Activated T-cell treated with anti-CD3 and anti-CD28 coated beads for 24 hours (primary cell): ENCODE measurements at places on chromosomes 5 and 9.

DNA sequence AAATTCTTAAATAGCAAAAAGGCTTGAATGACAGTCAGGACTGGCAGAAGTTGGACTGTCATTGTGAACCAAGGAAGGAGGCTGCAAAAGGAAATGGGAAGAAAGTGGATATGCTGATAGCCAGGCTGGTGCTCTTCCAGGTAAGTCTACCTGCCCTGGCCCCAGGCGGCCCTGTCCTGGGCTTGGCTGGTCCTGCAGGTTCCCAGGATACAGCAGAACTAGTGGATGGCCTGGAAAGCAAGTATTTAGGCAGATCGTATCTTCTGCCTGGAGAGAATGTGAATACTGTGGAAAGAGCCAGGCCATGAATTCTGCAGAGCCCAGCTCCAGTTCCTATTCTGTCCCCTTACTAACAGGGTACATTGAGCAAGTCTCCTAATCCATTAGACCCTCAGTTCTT lies 149.3 kb downstream of the SEC61B start:
- DNase-seq = no peak

GRCh38 chr9:94926431-94926800 lies 199.9 kb downstream of the AOPEP start:
- no peak for DNase-seq

DNA sequence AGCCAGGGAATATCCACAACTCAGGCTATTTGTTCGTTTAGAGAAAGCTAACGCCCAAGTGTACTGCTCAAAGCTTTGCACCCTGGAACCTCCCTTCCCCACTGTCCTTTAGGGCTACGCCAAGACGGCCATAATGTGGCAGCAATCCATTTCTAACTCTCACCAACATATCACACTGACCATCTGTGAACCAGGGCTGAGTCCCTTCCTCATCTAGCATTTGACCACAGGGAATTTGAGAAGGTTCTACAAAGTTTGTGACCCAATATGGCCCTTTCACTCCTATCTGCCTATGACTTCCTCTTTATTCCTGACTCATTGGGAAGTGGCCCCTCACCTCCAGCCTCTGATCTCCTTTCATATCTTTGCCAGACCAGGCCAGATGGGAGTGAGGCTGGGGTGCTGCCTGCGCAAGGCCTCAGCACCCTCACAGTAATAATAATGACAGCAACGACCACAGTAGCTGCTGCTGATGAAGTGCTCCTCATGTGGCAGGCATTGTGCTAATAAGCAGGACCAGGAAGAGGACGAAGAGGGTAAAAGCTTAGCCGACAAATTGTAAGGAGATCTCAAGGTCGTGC lies 9.3 kb upstream of the ARAP3 start:
- no peak for DNase-seq

- DNase-seq = no peak
Measured at GRCh38 chr5:42628821-42629220, 127.8 kb upstream of the CCDC152 start.
